ENCODE measurements at places on chromosomes 6 and 20. TPM values are rescaled to one million over a fixed set of nuclear protein-coding genes. Genes with fewer than 3 reads are reported as not detected.

APOM gene
- total RNA-seq = 3.2 TPM

DAAM2 gene
- total RNA-seq = 0.20 TPM

C4A gene
- total RNA-seq = 0.93 TPM

SLC35F1 gene
- not detected for total RNA-seq
